ENCODE measurements at places on chromosomes 13 and 19. TPM values are rescaled to one million over a fixed set of nuclear protein-coding genes. Genes with fewer than 3 reads are reported as not detected.

Gene CA11
- 8.1 TPM for total RNA-seq

- H3K4me3 ChIP-seq, result no peak overlapping the region
- no peaks in the 10 kb centered on the region for H3K36me3 ChIP-seq
- peaks cover 6% of the 10 kb centered on the region for H3K4me1 ChIP-seq
- no peaks in the 10 kb centered on the region for H3K27me3 ChIP-seq
Measured at GRCh38 chr13:30751183-30751933, 16.0 kb downstream of the ALOX5AP start.

Gene SPTBN4
- 0.33 TPM for total RNA-seq

GRCh38 chr19:6108721-6109633 lies 1.3 kb downstream of the RFX2 start:
- H3K36me3 ChIP-seq, result no peaks in the 10 kb centered on the region
- H3K27ac ChIP-seq, result peak overlapping the region; percentile 92

GRCh38 chr19:35207391-35207871 lies 21.1 kb downstream of the FAM187B start:
- H3K27me3 ChIP-seq, result no peaks in the 10 kb centered on the region
- peaks cover 15% of the 10 kb centered on the region for H3K4me1 ChIP-seq
- no peaks in the 10 kb centered on the region for H3K36me3 ChIP-seq
- H3K4me3 ChIP-seq, result no peak overlapping the region

- DNase-seq, result no peak
- no peaks in the 10 kb centered on the region for H3K4me1 ChIP-seq
- no peaks in the 10 kb centered on the region for H3K27me3 ChIP-seq
- H3K4me3 ChIP-seq, result no peak overlapping the region
- no peak overlapping the region for H3K27ac ChIP-seq
Measured at GRCh38 chr19:18908917-18909619, 10.1 kb downstream of the COPE start.

DNA sequence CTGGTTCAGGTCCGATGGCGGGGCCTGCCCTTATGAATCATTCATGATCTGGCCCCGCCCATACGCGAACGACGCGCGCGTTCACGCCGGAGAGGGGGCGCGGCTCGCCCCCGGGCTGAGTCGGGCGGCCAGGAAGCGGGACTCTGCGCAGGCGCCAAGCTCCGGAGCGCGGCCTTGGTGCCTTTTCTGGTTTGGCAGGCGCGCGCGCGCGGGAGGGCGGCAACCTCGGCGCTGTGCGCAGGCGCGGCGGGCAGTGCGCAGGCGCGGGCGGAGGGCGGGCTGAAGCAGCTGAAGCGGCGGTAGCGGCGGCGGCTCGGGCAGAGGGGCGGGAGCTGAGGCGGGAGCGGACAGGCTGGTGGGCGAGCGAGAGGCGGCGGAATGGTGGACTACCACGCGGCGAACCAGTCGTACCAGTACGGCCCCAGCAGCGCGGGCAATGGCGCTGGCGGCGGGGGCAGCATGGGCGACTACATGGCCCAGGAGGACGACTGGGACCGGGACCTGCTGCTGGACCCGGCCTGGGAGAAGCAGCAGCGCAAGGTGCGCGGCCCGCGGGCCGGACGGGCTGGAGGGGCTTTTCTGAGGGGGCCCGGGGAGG lies at the start of gene ACTN4:
ACTN4 (plus strand) TSS at position 282 of the 598 bp plus-strand sequence; CDS start at position 379, 97 bp downstream.
- H3K4me3 ChIP-seq, result peak within 1 kb of the TSS; percentile 92
- DNase-seq, result peak; percentile 99
- H3K36me3 ChIP-seq, result no peaks in the 10 kb centered on the region
- no peaks in the 10 kb centered on the region for H3K27me3 ChIP-seq
- peak within 1 kb of the TSS; percentile 94 for H3K27ac ChIP-seq
- peaks cover 39% of the 10 kb centered on the region for H3K4me1 ChIP-seq
